ENCODE measurements at places on chromosomes 13 and 19.

DNA sequence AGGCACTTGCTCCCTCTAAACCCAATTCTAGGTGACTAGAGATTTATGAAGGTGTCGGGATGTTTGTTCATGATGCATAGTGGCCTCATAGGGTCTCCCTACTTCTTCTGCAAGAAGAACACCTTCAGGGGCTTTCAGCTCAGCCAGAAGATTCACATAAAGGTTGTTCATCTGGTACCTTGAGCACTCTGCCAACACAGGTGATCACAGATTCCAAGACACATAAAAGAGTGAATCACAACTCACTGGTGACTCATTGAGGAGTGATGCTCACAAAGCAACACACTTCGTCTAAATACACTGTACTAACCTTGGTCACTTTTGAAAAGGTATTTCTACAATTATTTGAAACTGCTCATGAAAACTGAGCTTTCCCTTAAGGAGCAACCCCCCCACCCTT lies 6.8 kb upstream of the ZNF324 start:
- no peak for DNase-seq

DNA sequence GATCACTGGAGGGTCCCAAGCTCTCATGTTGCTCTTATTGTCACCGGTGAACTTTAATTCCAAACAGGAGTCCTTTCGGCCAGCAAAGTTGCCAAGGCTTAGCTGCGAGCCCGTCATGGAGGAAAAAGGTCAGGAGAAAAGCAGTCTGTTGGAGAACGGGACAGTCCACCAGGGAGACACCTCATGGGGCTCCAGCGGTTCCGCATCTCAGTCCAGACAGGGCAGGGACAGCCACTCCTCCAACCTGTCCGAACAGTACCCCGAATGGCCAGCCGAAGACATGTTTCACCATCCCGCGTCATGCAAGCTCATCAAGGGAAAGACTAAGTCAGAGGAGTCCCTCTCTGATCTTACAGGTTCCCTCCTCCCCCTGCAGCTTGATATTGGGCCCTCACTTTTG lies 10.4 kb downstream of the ZNF91 start:
- no peak for DNase-seq

- no peak for DNase-seq
Measured at GRCh38 chr13:22001336-22001735, 330.5 kb downstream of the FGF9 start.

DNA sequence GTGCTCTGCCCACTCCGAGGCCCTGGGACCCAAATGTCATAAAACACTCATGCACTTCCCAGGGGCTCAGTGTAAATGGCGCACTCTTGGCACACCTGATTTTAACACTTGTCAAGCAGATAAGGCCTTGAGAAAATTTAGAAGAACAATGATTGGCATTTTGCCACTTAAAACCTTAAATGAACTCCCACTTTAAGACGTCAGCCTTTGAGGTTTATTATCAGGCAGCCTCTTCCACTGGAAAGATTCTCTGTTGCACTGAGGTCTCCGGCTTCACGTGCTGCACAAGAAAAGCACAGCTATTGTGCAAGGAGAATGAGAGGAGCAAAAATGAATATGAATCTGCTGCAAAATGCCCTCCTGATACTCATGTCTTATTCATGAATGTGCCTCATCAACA lies 38.5 kb upstream of the ATP11A start:
- no peak for DNase-seq

DNA sequence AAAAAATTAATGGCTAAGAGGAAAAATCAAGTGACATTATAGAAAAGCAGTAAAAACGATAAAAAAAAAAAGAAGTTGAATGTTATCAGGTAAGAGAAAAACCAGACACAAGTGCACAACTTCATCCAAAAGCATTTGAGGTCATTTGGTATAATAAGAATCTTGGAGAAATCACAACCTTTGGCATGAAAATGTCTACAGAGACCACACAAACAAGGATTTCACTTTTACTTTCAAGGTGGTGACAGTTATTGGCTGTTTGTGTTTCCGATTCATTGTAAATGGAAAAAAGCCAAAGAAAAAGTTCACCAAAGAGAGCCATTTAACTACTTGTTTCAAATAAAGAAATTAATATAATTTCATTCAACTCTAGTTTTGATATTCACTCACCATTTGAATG lies 1193.5 kb downstream of the PCDH9 start:
- DNase-seq = no peak

GRCh38 chr19:53958823-53959757 lies 3.6 kb upstream of the CACNG8 start:
- no peak for DNase-seq

DNA sequence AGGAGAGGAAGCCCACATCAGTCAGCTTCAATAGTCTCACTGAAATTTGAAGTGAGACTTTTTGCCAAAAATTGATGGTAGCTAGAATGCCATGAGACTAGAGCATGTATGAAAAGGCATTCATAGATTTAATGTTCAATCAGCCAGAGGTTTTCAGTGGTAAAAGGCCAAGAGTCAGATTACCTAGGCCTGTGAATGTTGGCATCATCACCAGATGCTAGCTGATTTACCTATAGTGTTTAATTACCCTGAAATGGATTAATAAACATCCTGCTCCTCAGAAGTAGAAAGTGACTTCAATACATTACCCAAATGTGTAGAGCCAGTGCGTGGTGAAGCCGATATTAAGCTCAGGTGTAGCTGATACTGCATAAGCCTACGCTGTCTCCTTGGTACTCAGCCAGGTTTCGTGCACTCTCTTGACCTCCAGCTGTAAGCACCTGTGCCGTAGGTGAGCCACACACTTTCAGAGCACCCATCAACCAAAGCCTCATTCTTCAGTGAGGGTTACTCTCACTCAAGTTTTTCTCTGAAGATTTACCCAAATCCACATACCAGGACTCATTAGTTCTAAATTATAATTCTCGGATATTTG lies 1140.3 kb upstream of the SLC10A2 start:
- DNase-seq = no peak

GRCh38 chr19:756236-756635 lies 5.3 kb downstream of the MISP start:
- DNase-seq = peak; percentile 62

DNA sequence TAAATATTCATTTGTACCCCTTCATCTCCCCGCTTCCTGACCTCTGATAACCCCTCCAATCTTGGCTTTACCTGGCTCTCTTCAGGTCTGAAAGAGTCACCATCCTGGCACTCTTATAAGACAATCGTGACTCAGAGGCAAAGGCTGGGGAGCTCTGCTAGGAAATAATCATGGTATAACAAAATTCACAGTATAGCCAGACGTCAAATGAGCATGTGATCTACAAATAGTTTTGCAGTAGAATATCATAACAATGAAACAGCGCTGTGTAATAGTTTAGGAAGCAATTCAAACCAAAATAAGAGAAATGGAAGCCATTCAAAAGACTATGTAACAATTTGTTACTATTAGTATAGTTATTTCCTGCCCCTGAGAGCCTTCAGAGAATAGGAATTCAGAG lies 34.2 kb downstream of the RXFP2 start:
- DNase-seq = no peak

- DNase-seq = no peak
Measured at GRCh38 chr13:55440465-55441085, 1700.1 kb upstream of the PRR20A start.

DNA sequence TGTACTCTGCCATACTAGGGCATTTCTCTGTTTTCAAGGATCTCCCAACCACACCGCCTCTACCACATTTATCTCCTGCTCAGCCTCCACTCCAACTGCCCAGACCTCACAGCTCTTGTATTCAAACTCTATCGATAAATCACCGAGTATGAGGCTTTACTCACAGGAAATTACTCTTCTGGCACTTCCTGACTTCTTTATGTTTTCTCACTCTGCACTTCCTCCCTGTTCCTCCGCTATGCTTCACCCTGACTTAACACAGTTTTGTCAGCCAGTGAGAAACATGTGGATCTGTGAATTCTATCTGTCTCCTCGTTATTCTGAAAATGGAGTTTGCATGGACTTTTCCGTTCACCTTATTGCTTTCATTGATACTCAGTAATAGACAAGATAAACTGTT lies 2.6 kb upstream of the CARD8 start:
- DNase-seq = peak; percentile 87

DNA sequence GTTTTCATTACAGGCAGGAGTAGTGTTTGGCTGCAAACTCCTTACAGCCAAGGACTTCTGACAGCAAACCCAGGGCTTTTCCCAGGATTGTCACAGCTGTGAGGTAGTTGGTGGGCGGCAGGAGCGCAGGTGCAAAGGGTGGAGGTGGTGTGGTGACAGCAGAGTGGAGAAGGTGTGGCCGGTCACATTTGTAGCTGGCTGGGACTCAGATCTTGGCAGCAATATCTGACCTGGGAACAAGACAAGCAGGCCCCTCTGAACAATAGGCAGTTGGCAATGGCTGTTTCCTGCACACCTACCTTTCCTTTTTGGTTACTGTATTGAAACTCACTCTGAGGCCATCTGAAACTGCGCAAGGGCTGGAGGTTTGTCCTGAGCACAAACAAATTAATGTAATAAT lies 327.3 kb downstream of the COG6 start:
- DNase-seq = no peak

DNA sequence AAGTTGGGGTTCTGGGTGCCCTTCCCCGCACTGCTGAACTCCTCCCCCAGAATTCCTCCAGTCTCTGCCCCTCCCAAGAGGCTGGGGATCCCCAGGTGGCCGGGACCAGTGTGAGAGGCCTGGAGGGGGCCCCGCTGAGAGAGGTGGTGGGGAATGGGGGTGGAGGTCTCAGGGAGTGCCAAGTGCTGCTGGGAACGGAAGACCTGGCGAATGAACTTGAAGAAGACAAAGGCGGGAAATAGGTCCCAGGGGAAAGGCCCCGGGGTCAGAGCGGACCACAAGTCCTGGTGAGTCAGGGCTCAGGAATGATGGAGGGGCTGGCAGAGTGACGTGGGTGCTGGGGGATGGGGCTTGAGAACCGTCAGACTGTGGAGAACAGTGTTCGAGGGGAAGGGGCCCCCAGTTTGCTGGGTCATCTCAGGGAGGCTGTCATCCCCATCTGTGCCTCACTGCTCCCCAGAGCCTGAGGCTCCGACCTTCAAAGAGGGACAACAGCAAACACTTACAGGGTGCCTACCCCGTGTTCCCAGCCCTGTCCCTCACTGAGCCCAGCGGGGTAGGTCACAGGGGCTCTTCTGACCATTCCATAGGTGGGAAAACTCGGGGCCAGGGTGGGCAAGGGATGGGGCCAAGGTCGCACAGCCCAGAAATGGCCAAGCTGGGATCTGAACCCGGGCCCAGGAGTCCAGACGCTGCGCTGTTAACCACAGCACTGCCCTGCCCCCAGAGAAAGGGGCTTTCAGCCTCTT lies 16.0 kb upstream of the SEMA6B start:
- peak; percentile 76 for DNase-seq

- DNase-seq = no peak
Measured at GRCh38 chr13:40536443-40537113, 129.9 kb downstream of the FOXO1 start.

DNA sequence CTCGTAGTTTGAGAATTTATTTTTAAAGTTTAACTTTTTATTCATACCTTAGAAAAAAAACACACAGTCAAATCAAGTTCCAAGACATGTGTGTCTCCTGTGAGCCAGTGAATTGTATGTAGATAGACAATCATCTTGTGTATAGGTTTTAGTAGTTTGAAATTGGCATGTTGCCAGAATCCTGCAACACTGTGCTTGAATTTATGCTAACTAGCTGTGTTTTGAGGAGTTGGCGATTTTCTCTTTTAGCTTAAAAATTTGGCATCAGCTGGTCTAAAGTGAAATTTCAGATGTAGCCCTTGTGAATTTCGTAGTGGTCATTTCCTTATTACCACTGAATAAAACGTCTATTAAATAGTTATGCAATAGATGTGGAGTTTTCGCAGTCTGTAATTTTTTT lies 213.2 kb downstream of the ATP8A2 start:
- peak; percentile 55 for DNase-seq

- DNase-seq = no peak
Measured at GRCh38 chr19:1354970-1355567, 28.6 kb upstream of the NDUFS7 start.

- no peak for DNase-seq
Measured at GRCh38 chr13:80033951-80034350, 307.0 kb downstream of the SPRY2 start.

- no peak for DNase-seq
Measured at GRCh38 chr13:109468123-109468522, 318.3 kb downstream of the IRS2 start.

DNA sequence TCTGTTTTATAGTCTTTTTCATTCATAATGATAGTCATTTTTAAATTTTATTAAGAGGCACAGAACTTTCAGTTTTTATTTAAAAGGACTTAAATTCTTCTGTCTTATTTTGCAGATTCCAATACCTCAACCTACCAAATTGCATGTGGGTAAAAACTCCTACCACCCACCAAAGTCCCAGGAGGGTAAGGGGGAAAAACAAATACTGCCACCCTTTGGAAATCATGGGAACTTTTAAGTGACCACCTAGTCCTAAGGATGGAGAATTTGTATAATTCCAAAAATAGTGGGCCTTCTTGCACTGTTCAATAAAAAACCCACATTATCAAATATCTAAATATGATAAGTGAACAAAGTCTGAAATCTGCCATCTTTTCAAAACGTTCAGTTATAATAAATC lies 9.7 kb downstream of the SUPT20H start:
- DNase-seq = no peak

DNA sequence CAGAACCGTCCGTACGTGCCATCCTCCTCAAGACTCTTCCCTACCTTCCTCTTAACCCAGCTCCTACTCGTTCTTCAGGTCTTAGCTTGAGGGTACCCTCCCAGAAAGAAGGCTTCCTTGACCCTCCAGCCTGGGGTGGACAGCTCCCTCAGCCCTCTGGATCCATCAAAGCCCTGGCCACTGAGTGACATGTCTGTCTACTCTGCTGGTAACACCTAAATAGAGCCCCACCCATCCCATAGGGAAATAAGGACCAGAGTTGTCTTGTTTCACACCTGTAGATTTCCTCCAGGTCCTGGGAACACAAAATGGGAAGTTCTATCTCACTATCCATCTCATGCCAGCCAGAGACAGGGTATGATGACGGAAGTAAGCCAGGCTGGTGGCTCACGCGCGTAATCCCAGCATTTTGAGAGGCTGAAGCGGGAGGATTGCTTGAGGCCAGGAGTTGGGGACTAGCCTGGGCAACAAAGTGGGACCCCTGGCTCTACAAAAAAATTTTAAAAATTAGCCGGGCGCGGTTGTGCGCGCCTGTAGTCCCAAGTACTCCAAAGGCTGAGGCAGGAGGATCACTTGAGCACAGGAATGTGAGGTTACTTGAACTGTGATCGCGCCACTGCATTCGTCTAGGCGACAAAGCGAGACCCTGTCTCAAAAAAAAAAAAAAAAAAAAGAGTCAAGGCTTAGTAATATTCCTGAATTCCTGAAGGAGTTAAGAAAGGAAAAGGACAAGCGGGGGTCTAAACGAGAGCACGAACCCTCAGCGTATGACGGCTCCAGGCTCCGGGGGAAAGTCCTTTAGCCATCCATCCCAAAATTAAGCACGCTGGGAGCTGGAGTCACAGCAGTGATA lies 566 bp upstream of the CCDC97 start:
- no peak for DNase-seq
